Daoy (cell line): ENCODE measurements at places on chromosomes 12 and 14. TPM values are rescaled to one million over a fixed set of nuclear protein-coding genes. Genes with fewer than 3 reads are reported as not detected.

- DNase-seq, result no peak
Observed at GRCh38 chr12:94079566-94080340, 68.6 kb upstream of the PLXNC1 start.

Gene OASL
- total RNA-seq, result 29.6 and 38.7 TPM in 2 replicates

- DNase-seq, result peak; percentile 72
Observed at GRCh38 chr14:105419195-105420091, at the start of gene MTA1. Gene MTA1 (plus strand): TSS chr14:105419827. CDS start chr14:105420036, 209 bp downstream.

GRCh38 chr14:100542619-100543205, 44.5 kb downstream of the BEGAIN start:
- no peak for DNase-seq

DNA sequence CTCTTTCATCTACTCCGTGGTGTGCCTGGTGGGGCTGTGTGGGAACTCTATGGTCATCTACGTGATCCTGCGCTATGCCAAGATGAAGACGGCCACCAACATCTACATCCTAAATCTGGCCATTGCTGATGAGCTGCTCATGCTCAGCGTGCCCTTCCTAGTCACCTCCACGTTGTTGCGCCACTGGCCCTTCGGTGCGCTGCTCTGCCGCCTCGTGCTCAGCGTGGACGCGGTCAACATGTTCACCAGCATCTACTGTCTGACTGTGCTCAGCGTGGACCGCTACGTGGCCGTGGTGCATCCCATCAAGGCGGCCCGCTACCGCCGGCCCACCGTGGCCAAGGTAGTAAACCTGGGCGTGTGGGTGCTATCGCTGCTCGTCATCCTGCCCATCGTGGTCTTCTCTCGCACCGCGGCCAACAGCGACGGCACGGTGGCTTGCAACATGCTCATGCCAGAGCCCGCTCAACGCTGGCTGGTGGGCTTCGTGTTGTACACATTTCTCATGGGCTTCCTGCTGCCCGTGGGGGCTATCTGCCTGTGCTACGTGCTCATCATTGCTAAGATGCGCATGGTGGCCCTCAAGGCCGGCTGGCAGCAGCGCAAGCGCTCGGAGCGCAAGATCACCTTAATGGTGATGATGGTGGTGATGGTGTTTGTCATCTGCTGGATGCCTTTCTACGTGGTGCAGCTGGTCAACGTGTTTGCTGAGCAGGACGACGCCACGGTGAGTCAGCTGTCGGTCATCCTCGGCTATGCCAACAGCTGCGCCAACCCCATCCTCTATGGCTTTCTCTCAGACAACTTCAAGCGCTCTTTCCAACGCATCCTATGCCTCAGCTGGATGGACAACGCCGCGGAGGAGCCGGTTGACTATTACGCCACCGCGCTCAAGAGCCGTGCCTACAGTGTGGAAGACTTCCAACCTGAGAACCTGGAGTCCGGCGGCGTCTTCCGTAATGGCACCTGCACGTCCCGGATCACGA, 2.2 kb downstream of the SSTR1 start:
- DNase-seq, result peak; percentile 25

DNA sequence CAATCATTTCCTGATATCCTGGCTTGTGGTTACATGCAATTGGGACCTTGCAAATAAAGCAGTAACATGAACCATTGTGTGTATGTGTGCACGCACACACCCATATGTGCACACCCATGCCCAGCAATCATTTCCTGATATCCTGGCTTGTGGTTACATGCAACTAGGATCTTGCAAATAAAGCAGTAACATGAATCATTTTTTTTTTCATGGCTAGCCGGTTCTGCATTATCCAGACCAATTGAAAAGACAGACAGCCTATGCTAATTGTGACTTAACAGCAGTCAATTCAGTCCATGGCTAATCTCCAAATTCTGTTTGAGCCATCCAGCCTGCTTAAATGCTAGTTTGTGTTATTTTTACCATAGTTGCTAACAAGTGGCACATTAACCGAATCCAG, 134.3 kb downstream of the TTC7B start:
- DNase-seq, result no peak

DNA sequence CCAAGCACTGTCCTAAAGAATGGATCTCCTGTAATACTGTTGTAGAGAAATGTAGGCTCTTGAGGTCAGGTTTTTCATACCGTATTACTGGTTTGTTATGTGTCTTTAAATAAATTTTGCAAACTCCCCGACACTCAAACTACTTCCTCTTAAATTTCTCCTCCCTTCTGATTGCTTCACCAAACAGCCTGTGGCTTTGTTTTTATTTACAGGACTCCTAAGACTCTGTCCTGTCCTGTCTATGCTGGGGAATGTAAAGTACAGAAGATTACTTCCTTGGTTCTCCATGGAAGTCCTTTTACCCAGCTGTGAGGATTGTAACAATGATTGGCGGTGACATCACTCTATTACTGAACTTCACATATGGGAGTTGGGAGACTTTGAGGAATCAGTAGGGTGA, 873.5 kb downstream of the DIO2 start:
- no peak for DNase-seq

- no peak for DNase-seq
Observed at GRCh38 chr14:100880271-100881101, 23.0 kb downstream of the RTL1 start.

DNA sequence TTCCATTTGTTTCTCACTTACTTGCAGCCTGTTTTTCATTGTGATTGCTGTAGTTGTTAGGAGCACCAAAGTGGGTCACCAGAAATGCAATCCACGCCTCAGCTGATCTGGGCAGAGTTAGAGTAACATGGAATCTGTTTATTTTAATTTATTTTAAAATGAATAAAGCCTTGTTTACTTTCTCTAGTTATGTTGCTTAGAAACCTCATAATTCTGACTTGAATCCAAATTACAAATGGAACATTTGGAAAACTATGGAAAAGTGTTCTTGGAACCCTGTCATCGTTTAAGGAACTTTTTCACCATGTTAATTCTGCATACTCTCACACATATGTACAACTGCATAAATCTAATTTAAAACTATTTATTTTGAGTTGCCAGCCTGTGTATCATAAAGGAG, 92.2 kb upstream of the DAAM1 start:
- no peak for DNase-seq

Gene IQSEC3
- 0.06 and 0.15 TPM in 2 replicates for total RNA-seq

- DNase-seq, result no peak
Observed at GRCh38 chr14:96710060-96710666, 87.0 kb upstream of the VRK1 start.

GRCh38 chr12:70983692-70984091, 63.2 kb upstream of the PTPRR start:
- DNase-seq, result no peak

- peak; percentile 87 for DNase-seq
Observed at GRCh38 chr12:65720136-65721130, 103.8 kb upstream of the HMGA2 start.

DNA sequence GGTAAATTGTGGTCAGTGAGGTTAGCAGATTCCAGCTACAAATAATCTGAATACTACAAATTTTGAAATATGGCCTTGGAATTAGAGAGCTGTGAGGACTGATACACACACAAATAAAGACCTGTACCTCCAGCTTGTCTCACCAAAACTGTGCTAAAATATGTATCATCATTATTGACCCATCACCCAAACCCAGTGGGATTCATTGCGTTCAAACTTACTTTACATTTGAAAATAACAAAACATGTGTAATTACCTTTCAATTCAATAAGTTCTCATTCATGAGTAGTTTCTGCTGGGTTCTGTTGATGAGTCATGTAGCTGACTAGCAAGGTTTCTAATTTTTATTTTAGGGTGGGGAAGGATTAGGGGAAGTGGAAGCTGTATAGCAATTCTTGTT, 170.9 kb downstream of the MSRB3 start:
- peak; percentile 15 for DNase-seq
